ENCODE measurements at places on chromosomes 7 and 10.

- DNase-seq, result no peak
Measured at GRCh38 chr10:6354168-6354772, 151.5 kb downstream of the PFKFB3 start.

- no peak for DNase-seq
Measured at GRCh38 chr7:155984609-155985405, 172.5 kb upstream of the SHH start.

DNA sequence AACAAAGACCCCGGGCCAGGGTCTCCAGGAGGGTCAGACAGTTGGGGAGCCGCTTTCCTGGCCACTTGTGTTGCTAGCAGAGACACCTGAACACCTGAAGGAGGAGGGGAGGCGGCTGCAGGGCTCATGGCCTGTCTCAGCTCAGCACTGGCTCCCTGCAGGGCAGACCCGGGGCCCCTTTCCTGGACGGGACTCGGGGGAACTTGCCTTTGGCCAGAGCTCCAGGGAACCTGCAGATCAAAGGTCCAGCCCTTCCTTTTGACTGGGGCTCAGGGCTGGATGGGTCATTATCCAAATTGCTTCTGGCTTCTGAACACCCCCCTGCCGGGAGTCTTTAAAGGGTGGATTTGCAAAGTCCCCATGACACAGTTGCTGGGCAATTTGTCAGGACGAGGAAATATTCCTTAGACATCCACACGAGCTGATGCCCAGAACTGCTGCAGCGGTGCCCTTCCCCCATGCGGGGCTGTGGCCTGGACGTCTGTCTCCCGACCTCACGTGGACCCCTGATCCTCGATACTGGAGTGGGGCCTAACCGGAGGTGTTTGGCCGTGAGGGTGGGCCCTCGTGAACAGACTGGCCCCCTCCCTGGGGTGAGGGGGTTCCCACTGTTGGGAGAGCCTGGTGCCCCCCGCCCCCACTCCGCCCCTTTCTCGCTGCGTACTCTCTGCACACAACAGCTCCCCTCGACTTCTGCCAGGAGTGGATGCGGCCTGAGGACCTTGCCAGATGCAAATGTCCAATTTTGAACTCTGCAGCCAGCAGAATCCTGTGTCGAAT lies 194.3 kb downstream of the ELFN1 start:
- DNase-seq, result no peak

DNA sequence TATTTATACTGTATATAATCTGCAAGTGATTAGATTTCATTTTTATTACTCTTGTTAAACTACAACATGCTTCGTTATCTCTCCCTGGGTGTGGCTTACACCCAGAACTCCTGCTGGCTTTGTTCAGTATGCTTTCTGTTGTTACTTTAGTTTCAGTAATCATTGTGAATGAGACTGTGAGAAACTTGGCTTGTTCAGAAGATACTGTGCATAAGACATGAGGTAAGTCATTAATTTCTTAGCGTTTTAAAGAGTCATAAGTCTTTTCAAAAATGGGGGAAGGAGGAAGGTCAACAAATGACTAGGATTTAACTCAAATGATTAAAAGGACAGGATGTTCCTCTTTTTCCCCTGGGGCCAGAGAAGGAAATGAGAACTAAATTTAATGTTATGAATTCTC lies 11.6 kb upstream of the ADD3 start:
- no peak for DNase-seq

DNA sequence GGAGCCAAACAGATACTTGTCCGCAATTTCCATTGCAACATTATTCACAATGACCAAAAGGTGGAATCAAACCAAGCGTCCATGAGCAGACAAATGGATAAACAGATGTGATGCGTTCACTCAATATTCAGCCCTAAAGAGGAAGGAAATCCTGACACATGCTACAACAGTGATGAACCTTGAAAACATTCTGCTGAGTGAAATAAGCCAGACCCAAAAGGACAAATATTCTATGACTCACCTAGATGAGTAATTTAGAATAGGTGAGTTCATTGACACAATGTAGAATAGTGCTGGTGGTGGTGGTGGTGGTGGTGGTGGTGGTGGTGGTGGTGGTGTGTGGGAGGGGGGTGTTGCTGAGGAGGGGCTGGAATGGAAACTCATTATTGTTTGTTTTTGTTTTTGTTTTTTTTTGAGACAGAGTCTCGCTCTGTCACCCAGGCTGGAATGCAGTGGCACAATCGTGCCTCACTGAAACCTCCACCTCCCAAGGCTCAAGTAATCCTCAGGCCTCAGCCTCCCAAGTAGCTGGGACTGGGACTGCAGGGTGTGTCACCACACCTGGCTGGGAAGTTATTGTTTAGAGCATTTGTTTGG lies 28.6 kb downstream of the SMKR1 start:
- no peak for DNase-seq

GRCh38 chr10:63600540-63600939 lies 79.3 kb downstream of the REEP3 start:
- DNase-seq, result no peak

GRCh38 chr7:155663937-155664336 lies 19.5 kb downstream of the RBM33 start:
- DNase-seq, result no peak

GRCh38 chr7:52648872-52649271 lies 386.6 kb upstream of the POM121L12 start:
- DNase-seq, result no peak

DNA sequence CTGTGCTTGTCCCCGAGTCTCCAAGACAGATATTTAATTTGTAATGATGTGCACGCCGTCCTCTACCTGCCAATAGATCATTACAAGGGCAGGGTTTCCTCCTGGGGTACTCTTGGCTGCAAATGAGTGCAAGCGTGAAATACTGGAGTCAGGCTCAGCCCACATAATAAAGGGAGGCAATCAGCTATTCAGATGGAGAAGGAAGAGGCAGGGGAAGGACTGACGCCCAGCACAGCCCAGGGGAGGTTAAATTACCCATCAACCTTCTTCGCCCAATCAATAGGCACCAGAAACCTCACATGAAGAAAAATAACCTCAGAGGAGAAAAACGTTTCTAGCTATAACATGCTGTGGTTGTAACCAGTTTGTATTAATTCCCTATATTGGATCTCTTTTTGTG lies 544.9 kb upstream of the ADARB2 start:
- no peak for DNase-seq

GRCh38 chr10:51620131-51620530 lies 79.3 kb downstream of the CSTF2T start:
- no peak for DNase-seq

GRCh38 chr10:74079028-74079935 lies 71.3 kb downstream of the AP3M1 start:
- DNase-seq, result no peak

DNA sequence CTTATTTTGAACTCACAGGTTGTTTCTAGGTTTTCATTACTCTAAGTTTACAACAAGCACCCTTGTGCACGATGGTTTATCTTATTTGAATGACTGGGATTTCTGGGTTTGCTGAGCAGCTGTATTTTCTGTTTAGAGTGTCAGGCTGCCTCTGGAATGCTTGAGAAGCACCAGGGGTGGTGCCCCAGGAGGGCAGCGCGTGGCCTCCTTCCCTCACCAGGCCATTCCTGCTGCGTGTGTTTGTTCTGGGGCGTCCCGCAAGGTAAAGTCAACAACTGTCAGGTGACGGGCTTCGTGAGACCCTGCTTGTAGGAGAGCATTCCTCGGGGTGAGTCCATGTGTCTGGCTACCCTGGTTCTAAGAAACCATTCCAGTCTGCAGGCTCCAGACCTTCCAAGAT lies 54.9 kb downstream of the FAM171A1 start:
- no peak for DNase-seq

GRCh38 chr10:95350830-95351228 lies 60.0 kb upstream of the PDLIM1 start:
- no peak for DNase-seq

DNA sequence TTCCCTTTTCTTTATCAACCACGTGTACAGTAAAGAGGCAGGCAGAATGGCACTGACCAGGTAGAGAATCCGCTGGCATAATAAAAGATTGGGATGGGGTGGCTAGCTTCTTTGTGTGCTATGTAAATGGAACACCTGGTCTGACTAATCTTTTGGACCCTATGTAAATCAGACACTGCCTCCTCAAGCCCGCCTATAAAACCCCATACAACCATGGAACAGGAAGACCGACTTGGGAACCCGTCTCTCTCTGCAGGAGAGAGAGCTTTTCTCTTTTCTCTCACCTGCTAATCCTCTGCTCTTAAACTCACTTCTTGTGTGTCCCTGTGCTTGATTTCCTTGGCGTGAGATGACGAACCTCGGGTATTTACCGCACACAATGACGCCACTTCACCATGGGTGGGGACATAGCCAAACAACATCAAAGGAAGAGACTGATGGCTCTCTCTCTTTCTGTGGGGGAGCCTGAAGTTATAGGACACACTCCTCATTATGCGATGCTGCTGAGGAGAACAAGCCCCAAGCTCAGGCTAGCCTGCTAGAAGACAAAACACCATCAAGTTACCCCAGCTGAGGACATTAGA lies 94.2 kb downstream of the ARL5B start:
- DNase-seq, result no peak

GRCh38 chr10:14422431-14422830 lies 91.7 kb upstream of the FRMD4A start:
- DNase-seq, result no peak

- no peak for DNase-seq
Measured at GRCh38 chr10:119737823-119738222, 12.0 kb downstream of the INPP5F start.

DNA sequence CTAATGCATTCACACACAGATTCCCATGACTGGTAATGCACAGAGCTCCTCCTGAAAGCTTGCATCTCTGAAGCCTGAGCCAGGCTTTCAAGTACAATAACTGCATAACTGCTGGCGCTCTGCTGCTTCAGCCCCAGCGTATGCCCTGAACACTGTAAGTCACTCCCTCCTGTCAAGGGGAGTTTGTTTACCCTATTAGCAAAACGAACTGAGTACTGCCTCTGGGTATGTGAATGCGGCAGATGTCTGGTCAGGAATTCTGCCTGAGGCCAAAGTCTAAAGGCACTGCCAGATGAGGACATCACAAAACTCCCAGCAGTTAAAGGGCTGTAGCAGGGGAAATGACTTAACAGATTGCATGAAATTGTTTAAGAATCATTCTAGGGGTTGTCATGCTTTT lies 97.7 kb downstream of the NRCAM start:
- no peak for DNase-seq

DNA sequence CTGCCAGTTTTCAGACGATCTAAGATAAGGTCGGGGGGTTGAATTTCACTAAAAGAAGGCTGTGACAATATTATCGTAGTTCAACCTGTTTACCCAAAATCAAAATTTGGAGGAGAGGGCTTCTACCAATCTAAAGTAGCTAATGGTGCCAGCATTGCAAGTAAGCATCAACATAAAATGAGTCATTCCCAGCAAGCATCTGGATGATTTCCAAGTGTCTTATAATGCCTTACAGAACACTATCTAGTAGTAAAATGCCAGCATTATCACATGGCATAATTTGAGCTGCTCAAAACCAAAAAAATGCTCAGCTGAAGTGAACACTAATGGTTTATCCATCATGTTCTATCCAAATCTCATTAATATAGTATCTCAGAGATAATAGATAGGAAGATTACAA lies 1193.9 kb downstream of the DNAJB9 start:
- no peak for DNase-seq

GRCh38 chr7:123343611-123344010 lies 143.8 kb upstream of the SLC13A1 start:
- no peak for DNase-seq

- no peak for DNase-seq
Measured at GRCh38 chr7:139703487-139704307, 74.1 kb downstream of the HIPK2 start.

GRCh38 chr7:137888241-137888640 lies 41.5 kb upstream of the DGKI start:
- DNase-seq, result no peak

- DNase-seq, result no peak
Measured at GRCh38 chr10:11245510-11245909, 227.8 kb downstream of the CELF2 start.

DNA sequence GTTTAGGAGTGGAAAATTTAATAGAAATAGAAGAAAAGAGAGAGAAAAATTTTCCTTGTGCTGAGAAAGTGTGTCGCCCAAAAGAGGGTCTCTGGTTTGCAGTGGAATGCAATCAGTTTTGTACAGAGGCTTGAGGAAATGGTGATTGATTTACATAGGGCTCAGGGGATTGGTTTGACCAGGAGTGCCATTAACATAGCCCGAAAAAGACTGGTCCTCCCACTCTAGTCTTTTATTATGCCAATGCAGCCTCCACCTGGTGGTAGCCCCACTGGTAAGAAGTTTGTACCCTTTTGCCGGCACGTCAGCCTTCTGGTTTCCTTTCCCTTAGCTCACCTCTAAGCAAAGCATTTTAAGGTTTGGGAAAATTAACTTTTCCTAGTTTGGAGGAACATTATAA lies 885.3 kb downstream of the XPNPEP1 start:
- DNase-seq, result no peak

DNA sequence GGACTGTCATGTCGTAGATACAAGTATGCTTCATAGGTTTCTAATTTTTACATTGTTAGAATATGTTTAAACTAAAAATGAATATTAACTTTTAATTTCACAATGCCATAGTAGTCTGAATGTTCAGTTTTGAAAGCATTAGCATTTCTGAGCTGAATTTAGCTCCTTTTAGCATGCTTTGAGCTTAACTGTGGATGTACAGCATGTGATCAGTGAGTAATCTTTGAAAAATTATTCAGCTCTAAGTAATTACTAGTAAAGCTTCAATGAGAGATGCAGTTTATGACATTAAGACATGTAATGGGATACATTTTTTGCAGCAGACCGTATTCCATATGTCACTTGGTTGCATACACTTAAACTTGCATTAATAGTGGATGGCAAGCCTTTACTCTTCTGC lies 114.1 kb upstream of the WNT16 start:
- DNase-seq, result no peak

DNA sequence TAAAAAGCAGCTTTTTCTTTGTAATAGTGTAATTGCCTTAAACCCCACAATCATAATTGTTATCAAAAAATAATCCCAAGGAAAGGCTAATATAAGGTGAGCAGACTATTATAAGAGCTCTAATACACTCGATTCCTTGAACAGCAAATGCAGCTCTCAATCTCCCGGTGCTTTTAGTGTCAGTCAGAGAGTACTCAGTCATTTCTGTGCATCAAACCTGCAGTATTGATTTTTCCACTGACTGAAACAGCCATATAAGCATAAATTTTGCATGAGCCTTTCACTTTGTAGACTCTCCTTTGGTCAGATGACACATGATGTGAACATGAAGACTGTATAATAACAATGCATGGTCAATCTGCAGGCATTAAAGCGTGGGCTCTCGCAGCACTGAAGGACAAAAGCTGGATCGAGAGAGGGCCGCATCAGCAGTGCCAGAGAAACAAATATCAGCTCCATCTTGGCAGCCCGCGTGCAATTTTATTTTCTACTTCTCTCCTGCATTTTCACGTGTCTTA lies 272.0 kb downstream of the POU6F2 start:
- no peak for DNase-seq

Data from esophagus squamous epithelium (tissue), 5 donors.